ENCODE measurements at places on chromosomes 6 and 20.

DNA sequence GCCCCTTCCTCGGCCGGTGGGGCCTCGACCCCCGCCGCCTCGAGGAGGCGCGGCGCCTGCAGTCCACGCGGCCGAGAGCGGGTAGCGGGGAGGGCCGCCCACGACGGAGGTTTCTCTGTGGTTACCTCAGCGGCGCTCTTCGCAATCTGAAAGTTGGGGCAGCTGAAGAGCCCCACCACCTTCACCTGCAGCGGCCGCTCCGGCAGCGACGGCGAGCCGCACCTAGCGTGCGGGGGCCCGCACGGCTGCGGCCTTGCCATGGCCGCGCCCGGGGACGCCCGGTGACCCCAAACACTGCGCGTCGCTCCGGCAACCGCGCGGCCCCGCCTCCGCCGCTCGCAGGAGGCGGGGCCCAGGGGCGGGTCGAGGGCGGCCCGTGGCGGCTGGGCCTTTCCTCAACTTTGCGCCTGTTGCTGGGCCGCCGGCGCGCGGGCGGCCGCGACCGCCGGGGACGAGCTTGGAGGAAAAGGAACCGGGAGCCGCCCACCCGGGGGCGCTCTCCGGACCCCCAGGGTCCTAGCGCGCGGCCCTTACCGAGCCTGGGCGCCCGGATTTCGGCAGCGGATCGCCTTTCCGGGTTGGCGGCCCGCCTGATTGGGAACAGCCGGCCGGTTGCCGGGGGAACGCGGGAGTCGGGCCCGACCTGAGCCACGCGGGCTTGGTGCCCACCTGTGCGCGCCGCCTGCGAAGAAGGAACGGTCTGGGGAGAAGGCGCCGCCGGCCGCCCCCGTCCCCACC, at the start of the genes PPIL6 and SMPD2:
Gene PPIL6 (minus strand): TSS at position 298 of the 738 bp plus-strand sequence. CDS start 38 bp downstream, at position 260.
Gene SMPD2 (plus strand): TSS at position 394 of the 738 bp plus-strand sequence. CDS start 398 bp downstream, outside the sequence.
- DNase-seq, result peak; percentile 81

GRCh38 chr6:169794317-169795055, 43.1 kb downstream of the ERMARD start:
- no peak for DNase-seq

- no peak for DNase-seq
Observed at GRCh38 chr6:105593056-105593690, 190.3 kb upstream of the PREP start.

GRCh38 chr6:168634541-168635328, 193.8 kb downstream of the SMOC2 start:
- DNase-seq, result no peak

GRCh38 chr20:56501116-56501515, 23.4 kb upstream of the FAM209A start:
- DNase-seq, result no peak

DNA sequence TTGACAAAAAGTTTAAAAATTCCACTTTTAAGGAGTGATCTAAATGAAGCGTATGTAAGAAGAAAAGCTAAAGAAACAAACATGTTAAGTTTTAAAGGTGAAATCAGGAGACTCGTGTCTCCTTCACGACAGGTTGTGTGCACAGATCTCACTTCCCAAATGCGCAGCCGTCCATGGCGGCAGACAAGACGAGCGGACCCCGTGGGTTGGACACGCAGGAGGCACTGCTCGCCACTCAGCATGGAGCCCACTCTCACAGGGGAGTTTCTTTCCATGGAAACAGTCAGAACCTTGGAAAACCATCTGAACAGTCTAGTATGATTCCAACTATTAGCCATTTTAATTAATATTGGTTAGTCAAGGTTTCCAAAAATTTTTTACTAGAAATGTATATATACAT, 48.9 kb downstream of the WDR27 start:
- no peak for DNase-seq

- no peak for DNase-seq
Observed at GRCh38 chr6:83911278-83911677, 51.8 kb downstream of the CYB5R4 start.

GRCh38 chr6:17506531-17506930, 93.6 kb upstream of the FAM8A1 start:
- DNase-seq, result no peak

- no peak for DNase-seq
Observed at GRCh38 chr6:26611599-26611998, 14.8 kb downstream of the ABT1 start.

- no peak for DNase-seq
Observed at GRCh38 chr20:33983371-33983770, 10.3 kb upstream of the RALY start.

- peak; percentile 67 for DNase-seq
Observed at GRCh38 chr20:59749301-59749700, 145.0 kb downstream of the PHACTR3 start.

DNA sequence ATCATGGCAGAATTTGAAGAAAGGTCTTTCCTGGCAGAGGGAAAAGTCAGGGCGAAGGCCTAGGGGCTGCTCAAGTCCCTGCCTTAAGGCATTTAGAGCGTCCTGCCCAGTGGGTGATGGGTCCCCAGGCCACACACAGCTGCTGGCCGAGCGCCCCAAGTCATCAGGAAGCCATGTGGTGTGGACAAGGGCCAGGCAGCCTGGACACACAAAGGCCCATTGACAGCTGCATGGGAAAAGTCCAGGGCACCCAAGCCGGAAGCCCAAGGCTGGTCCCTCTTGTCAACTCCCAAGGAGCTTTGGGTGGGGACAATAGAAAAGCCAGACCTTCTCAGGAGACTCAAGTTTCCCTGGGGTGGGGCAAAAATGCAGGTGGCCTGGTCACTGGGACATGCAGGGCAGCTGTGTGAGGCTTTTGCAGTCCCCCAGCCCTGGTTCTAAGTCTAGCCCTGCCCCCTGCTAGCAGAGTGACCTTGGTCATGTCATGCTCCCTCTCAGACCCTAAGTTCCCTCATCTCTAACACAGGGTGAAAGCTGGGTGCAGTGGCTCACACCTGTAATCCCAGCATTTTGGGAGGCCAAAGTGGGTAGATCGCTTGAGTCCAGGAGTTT, 44.3 kb upstream of the PTGIS start:
- no peak for DNase-seq

DNA sequence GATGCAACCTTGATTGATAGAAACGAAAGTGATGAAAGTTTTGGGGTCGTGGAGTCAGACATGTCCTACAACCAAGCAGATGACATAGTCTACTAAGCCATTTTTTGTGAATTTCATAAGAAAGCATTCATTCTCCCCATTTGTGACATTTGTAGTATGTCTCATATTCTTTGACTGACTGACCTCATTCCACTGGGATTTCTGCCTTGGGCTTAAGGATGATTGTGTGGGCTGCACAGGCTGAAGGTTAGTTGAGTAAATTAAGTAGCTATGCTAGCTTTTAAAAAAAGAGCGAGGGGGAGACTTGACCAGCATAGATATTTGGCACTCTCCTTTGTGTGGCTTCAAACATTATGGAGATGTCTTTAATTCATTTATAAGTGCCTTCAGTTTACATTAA, 28.9 kb downstream of the STMND1 start:
- DNase-seq, result no peak

DNA sequence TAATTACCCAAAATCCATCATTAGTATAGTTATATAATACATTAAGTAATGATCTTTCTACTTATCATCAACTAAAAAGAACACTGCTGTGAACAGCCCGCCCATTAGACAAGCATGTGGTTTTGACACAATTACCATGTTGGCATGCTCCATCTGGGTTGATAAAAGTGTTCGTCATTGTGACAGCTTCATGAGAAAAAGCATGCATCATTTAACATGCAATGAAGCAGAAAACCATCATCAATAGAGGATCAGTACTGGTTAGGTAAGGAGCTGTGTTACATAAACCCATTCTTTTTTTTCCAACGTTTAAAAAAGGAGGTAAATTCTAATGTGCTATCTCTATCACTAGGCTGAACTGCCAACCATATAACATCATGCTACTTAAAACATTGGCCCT, 101.9 kb downstream of the EPB41L2 start:
- no peak for DNase-seq

- no peak for DNase-seq
Observed at GRCh38 chr6:106966671-106967640, 7.6 kb downstream of the CD24 start.

DNA sequence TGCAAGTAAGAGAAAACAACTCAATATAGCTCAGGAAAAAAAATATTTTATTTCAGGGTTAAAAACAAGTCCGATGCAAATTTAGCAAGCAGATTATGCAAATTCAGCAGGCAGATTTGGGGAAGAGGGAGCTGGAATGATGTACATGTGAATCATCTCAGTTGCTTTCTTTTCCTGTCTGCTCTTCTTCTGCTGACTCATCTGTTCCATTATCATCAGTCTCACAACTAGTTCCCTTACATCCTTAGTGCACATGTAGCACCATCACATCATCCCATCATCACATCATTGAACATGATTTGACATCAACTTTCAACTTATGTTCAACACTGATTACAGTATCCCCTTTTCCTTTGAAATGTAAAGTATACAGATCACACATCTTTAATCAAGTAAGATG, 11.5 kb upstream of the DEFB113 start:
- peak; percentile 12 for DNase-seq

GRCh38 chr6:147060636-147061035, 143.6 kb upstream of the STXBP5 start:
- DNase-seq, result no peak

DNA sequence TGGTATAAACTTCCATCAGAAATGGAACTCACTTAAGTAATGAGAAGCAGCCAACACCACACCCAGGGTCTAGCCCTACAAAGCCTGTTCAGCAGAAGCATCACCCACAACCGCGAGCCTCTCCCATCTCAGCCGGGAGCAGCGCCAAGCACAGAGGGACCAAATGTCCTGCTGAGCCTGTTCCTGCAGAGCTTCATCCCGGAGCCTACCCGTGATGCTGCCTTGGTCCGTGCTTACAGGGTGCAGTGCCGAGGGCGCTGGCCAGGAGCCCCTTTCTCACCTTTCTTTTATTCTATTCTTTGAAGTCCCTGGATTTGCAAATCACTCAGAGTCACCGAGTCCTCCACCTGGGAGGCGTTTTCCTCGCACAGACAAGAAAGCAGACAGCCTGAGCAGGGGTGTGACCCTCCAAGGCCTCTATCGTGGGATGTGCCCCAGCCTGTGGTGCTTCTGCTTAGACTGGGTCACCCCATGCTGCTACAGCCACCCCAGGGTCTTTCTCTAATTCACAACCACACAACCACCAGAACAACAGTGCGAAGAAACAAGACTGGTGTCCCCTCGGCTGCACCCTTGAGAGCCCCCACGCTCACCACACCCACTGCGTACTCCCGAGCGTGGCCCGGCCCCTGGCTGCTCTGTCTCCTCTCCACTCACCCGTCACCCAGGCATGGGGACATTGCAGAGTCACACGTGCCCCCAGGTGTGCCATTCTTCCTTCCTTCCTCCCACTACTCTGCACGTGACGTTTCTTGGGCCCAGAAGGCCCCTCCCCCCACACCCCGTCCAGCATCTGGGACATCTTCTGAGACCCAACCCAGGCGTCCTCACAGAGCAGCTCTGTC, 92.2 kb upstream of the MPC1 start:
- no peak for DNase-seq
